ENCODE measurements at places on chromosomes 16 and 17. TPM values are rescaled to one million over a fixed set of nuclear protein-coding genes. Genes with fewer than 3 reads are reported as not detected.

DNA sequence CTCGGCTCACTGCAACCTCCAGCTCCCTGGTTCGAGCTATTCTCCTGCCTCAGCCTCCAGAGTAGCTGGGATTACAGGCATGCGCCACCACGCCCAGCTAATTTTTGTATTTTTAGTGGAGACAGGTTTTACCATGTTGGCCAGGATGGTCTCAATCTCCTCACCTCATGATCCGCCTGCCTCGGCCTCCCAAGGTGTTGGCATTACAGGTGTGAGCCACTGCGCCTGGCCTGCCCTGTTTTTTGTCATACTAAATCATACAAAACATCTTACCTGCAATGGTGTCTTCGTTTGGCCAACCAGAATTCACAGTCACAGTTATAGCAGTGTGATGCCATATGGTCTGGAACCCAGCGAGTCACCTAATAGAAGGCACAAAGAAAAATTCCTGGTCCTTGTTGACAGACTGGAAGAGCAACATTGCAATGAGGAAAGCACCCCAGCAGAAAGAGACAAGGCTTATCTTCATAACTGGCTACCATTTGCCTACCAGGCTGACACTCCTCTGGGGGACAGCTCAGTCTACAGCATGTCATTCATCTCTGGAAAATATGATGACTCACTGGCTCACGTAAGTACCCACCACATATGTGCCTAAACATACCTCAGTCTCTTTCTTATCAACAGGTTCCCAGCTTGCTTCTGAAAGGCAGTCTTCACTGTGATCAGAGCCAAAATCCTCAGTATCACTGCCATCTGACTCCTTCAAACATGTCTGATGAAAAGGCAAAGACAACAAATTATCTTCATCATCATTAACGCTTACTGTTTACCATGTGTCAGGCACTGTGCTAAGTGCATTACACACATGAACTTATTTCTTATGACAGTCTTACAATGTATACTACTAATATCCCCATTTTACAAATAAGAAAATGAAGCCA, 4.3 kb upstream of the HSF5 start:
- DNase-seq = no peak

The NATD1 gene
- 8.1 TPM for total RNA-seq

DNA sequence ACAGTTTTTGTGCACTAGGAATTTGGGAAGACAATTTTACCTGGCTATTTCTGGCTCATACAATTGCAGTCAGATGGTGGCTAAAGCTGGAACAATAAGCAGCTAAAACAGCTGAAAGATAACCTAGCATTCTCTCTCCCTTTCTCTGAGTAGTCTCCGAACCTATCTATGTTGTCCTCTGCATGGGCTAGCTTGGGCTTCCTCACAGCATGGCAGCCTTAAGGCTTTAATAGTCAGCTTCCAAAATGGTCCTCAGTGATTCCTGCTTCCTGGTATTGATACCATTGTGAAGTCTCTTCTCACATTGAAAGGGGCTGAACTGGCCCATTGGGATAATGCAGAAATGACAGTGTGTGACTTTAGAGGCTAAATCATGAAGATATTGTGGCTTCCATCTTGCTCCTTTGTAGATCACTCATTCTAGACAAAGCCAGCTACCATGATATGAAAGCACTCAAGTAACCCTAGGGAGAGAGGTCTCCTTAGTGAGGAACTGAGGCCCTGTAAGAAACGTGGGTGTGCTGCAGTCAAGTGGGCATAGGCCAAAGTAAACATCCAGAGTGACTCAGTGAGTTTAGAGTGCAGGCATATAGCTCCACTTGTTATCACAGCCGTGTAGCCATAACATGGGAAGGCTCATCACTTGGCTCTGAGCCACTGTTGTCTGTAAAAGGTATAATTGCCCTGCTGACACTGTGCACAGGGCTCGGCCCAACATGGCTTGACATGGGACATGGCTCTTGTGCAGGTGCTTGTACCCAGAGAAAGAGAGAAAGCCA, 5.5 kb upstream of the VKORC1 start:
- DNase-seq = no peak

- DNase-seq = peak; percentile 14
Measured at GRCh38 chr16:71610447-71610846, 15.5 kb upstream of the MARVELD3 start.

The SALL1 gene
- 22.7 TPM for total RNA-seq

The WNT9B gene
- total RNA-seq = 0.62 TPM

The CTRB2 gene
- not detected for total RNA-seq

GRCh38 chr16:85332175-85332574, 219.9 kb upstream of the CIBAR2 start:
- DNase-seq = peak; percentile 88

- DNase-seq = no peak
Measured at GRCh38 chr16:88013091-88013609, 61.9 kb downstream of the BANP start.

The CCDC144A gene
- 3.2 TPM for total RNA-seq

The TACO1 gene
- 15.4 TPM for total RNA-seq

The KRTAP4-9 gene
- not detected for total RNA-seq
